CD4-positive, alpha-beta T cell treated with Interleukin-2 at 100 ng/mL for 4 hours (primary cell): ENCODE measurements at places on chromosomes 6 and 20.

- no peak for DNase-seq
These were observed 592 bp downstream of the CUTA start for GRCh38 chr6:33417128-33417902.

DNA sequence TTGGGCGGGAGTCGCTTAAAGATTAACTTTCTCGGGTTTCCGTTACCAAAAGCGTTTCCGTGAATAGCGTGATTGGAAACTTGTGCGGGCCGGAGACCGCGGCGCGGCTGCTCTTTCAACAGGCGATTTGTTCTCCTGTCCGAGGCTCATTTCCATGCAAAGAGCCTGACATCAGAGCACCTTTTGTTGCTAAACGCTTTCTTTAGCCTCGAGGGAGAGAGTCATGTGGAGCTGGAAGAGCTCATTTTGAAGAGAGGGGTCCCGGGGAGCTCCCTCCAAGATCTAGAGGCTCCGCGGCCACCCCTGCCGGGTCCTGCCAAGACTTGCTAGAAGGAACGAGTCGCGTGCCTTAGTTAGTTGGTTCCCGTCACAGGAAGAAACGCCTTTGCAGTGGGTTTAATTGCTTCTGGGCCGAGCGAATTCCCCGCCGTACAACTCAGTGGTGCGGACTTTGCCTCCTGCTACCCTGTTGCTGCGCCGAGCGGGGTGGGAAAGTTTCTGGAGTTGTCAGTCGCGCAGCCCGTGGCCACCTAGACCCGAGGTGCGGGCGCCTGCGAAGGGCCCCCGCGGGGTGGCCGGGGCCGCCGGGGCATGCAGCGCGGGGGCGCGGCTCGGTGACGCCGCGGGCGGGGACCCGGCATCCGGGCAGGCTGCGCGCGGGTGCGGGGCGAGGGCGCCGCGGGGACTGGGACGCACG is at the start of gene SASH1:
TSS of gene SASH1 (plus strand) at position 489 of the 697 bp plus-strand sequence. CDS start 230 bp downstream, outside the sequence.
- no peak for DNase-seq

DNA sequence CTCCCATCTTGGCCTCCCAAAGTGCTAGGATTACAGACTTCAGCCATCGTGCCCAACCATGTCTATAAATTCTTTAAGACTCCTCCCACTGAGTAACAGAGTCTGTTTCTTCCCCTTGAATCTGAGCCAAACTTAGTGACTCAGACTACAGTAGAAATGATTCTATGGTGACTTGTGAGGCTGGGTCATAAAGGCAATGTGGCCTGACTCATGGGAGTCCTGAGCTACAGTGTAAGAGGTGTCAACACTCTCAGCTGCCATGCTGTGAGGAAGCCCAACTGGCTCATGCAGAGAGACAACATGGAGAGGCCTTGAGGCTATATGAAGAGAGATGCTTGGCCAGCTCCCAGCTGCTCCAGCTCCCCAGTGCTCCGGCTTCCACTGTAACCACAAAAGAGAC is 5.2 kb upstream of the NRSN2 start:
- DNase-seq, result peak; percentile 14

DNA sequence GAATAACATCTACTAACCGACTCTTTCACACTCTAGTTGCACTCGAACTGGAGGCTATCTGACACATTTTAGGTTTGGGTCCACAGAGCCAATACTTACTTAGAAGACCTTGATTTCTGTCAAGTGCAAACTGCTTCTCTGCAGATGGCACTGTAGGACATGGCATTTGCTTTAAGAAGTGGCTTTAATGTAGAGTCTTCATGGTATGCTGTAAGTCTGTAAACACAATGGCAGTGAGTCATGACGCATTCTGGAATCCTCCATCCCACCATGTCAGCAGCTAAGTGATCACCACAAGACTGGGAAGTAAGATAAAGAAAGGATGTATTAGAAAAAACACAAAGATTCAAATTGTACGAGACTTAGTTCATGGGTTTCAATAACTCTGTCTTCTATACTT is 377.0 kb upstream of the NOX3 start:
- no peak for DNase-seq

GRCh38 chr20:57315976-57316480 is 13.6 kb upstream of the SPO11 start:
- DNase-seq, result no peak

- DNase-seq, result no peak
These were observed 39.3 kb upstream of the SRPK1 start for GRCh38 chr6:35960187-35960586.

DNA sequence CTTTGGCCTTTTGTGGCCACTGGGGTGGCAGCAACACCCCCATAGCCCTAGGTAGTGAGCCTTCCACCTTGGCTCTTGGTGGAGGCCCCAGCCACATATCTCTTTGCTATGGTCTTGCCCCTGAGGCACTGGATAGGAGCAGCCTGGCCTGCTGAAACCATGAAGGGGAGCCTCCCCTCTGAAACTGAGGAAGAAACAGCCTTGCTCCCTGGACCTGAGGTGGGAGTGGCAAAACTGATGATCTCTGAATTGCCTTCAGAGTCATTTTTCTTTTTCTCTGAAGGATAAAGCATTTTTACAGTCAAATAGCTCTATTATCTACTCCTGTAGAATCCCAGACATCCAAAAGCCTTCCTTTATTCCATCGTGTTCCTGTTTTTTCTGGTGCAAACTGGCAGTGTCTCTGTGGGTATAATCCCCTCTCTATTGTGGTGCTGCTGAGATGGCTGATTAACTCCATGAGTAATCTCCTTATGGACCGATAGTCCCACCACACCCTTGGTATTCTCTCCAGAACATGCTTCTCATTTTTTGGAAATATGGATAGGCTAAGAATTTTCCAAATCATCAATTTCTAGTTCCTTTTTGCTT is 22.0 kb upstream of the PRSS35 start:
- no peak for DNase-seq

DNA sequence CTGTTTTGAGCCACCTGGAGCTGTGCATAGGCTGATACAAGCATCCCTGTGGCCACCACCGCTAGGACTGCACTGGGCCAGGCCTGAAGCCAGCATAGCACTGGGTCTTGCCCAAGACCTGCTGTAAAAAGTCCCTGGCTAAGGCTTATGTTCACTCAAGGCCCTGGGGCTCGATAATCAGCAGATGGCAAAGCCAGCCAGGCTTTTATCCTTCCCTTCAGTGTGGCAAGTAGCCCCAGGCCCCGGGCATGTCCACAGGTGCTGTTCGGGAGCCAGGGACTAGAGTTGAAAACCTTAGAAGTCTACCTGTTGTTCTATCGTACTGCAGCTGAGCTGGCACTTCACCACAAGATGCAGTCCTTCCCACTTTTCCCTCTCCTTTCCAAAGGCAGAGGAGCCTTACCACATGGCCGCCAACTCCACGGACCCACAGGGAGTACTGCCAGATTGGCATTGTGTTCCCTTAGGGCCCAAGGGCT is 226.4 kb upstream of the ZNF217 start:
- DNase-seq, result no peak

- no peak for DNase-seq
These were observed 185.5 kb upstream of the AKAP12 start for GRCh38 chr6:151054306-151054705.

DNA sequence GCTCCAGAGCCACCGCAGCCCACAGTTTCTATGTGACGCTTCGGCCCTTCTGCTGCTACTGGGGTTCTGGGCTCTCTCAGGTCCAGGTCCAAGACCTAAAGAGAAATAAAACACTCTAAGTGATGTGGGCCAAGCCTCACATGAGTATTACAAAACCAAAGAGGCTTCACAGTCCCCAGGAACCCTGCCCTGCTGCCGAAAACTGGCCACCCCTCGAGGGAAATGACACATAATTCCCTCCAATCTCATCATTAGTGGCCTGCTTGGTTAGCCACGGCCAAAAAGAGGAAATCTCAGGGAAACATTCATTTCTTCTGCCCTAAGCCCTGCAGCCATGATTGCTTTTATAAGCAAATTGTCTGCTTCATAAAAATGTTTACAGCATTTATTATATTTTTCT is 32.5 kb downstream of the DLL1 start:
- no peak for DNase-seq

GRCh38 chr6:55957961-55958422 is 82.6 kb upstream of the BMP5 start:
- no peak for DNase-seq

- DNase-seq, result no peak
These were observed 10.7 kb upstream of the PRR18 start for GRCh38 chr6:166318649-166319600.

- DNase-seq, result no peak
These were observed 198.6 kb upstream of the THBS2 start for GRCh38 chr6:169452117-169452868.

- no peak for DNase-seq
These were observed 38.3 kb downstream of the SNX3 start for GRCh38 chr6:108222504-108222903.

- no peak for DNase-seq
These were observed 254.2 kb downstream of the C6orf118 start for GRCh38 chr6:165055231-165055630.

GRCh38 chr6:33820243-33820642 is 16.4 kb upstream of the MLN start:
- no peak for DNase-seq

GRCh38 chr6:22132656-22133055 is 164.2 kb downstream of the PRL start:
- no peak for DNase-seq

DNA sequence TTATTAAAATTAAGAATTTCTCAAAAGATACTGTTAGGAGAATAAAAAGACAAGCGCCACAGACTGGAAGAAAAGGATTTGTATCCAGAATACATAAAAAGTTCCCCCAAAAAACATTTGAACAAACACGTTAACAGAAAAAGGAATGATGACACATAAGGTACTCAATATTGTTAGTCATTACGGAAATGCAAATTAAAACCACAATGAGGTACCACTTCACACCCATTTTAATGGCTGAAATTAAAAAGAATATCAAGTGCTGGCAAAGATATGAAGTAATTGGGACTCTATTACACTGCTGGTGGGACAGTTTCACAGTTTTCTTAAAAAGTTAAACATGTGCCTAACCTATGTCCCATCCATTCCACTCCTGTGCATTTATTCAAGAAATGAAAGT is 51.4 kb downstream of the HECA start:
- DNase-seq, result peak; percentile 46

GRCh38 chr6:26543953-26544352 is 5.8 kb downstream of the HMGN4 start:
- DNase-seq, result no peak

GRCh38 chr6:148530394-148530953 is 187.8 kb downstream of the SASH1 start:
- DNase-seq, result no peak

GRCh38 chr6:157461000-157461915 is 80.3 kb downstream of the ZDHHC14 start:
- peak; percentile 11 for DNase-seq

- DNase-seq, result no peak
These were observed 41.0 kb downstream of the CDH4 start for GRCh38 chr20:61292821-61293612.

GRCh38 chr20:62828511-62829230 is 11.8 kb downstream of the COL9A3 start:
- DNase-seq, result no peak

DNA sequence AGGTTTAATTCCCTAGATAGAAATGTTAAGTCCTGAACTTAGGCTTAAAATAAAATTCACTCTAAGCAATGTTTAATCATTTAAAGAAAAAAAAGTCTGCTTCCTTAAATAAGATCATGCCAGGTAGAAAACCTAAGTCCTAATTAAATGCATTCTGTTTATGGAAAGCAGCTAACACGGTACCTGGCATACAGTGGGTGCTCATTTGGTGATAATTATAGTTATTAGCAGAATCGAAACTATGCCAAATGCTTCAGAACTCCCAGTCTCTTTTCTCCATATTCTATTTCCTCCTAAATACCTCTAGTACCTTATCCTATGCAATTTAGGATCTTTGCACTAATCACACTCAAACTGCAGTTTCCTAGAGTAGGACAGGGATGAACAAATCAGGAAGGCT is 331.8 kb downstream of the EPHA7 start:
- DNase-seq, result no peak

DNA sequence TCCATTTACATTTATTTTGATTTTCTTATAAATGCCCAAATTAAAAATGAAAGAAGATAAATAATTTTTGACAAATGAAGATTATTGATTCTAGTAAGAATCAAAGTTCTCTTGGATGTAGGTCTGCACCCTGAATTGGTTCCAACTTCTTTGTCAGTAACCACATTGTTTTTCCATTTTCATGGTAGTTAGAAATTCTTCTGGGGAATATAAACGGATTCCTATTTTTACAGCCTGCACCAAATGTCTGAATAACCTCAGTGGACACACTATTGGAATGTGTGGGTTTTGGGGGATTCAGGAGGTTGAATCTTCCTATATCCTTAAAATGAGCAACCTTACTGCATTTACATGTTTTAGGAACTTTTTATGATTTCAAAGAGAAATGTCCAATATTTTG is 1085.3 kb upstream of the MAP3K7 start:
- no peak for DNase-seq

- no peak for DNase-seq
These were observed 81.8 kb downstream of the NFATC2 start for GRCh38 chr20:51460569-51461265.

GRCh38 chr20:8246153-8246552 is 114.1 kb downstream of the PLCB1 start:
- no peak for DNase-seq

GRCh38 chr6:162108041-162108440 is 619.5 kb downstream of the PRKN start:
- DNase-seq, result no peak

GRCh38 chr20:9100691-9101090 is 31.8 kb downstream of the PLCB4 start:
- no peak for DNase-seq

GRCh38 chr6:116073765-116074440 is 13.2 kb upstream of the FRK start:
- DNase-seq, result no peak

- peak; percentile 87 for DNase-seq
These were observed 58.6 kb upstream of the SNX9 start for GRCh38 chr6:157764178-157765068.

DNA sequence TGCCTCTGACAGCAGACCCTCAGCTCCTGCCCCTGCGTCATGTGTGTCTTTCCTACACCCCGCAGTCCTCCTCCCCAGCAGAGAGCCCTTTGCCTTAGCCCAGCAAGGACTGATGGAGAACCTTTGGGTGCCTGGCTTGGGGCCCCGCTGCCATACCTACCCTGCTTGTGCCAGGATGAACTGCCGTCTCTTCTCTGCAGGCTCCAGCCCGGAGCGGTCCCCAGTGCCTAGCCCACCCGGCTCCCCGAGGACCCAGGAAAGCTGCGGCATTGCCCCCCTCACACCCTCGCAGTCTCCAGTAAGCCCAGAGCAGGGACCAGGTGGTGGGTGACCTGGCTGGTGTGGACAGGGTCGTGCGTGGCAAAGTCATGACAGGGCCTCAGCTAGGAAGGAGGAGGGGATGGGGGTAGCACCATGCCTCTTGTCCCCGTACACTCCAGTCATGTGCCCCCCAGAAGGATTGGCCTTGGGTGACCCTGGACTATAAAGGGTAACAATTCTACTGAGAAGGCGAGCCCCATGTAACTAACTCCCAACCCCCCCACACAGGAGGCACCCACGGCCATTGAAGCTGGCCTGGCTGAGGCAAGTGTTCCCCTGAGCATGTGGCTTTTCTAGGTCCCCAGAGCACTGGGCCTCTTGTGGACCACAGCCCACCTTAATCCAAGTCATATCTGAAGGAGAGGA is 8.3 kb downstream of the HSPA12B start:
- no peak for DNase-seq
